ENCODE measurements at places on chromosomes 12 and 14. TPM values are rescaled to one million over a fixed set of nuclear protein-coding genes. Genes with fewer than 3 reads are reported as not detected.

DNA sequence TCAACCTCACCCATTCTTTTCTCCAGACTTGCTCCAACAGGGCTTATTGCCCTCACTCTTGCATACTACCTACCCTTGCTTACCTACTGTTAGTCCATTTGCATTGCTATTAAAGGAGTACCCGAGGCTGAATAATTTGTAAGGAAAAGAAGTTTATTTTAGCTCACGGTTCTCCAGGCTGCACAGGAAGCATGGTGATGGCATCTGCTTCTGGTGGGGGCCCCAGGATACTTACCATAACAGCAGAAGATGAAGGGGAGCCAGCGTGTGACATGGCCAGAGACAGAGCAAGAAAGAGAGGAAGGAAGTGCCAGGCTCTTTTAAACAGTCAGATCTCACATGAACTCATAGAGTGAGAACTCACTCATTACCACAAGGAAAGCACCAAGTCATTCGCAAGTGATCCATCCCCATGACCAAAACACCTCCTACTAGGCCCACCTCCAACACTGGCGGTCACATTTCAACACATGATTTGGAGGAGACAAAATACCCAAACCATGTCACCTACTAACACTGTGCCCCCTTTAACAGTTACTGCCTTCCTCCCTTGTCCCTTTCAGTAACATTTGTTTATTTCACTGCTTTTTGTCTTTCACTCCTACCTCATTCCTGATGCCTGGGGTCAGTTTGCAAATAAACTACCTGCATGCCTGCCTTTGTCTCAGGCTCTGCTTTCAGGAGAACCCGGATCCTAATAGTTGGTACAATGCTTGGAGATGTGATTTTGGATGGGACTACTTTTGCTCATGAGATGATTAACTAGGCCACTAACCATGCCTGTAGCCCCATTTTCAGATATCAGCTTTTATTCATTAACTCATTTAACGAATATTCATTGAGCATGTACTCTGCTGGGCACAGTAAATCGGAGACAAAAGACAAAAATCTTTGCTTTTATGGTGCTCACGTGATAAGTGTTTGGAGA, 41.6 kb upstream of the CSRP2 start:
- H3K4me1 ChIP-seq = no peaks in the 10 kb centered on the region
- H3K27me3 ChIP-seq = no peaks in the 10 kb centered on the region
- DNase-seq = no peak
- H3K27ac ChIP-seq = no peak overlapping the region
- no peaks in the 10 kb centered on the region for H3K36me3 ChIP-seq

DNA sequence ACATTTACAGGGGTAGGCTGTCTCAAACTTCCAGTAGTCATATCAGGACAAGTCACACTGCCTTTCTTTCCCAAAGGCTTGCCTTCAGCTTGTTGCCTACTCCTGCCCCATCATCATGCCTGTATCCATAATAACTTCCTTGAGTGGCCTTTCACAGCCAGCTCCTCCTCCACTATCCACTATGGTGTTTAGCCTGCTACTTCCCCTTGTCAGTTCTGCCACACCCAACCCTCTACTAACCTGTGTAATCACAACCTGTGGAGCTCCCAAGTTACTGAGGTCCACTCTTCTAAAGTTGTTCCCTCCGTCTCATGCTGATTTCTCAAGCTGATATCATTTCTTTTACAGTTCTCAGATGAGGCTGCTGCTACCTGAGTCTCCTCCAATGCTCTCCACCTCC, 159.9 kb downstream of the BMP4 start:
- H3K36me3 ChIP-seq = no peaks in the 10 kb centered on the region
- no peak overlapping the region for H3K4me3 ChIP-seq
- H3K27ac ChIP-seq = no peak overlapping the region
- no peaks in the 10 kb centered on the region for H3K4me1 ChIP-seq

DNA sequence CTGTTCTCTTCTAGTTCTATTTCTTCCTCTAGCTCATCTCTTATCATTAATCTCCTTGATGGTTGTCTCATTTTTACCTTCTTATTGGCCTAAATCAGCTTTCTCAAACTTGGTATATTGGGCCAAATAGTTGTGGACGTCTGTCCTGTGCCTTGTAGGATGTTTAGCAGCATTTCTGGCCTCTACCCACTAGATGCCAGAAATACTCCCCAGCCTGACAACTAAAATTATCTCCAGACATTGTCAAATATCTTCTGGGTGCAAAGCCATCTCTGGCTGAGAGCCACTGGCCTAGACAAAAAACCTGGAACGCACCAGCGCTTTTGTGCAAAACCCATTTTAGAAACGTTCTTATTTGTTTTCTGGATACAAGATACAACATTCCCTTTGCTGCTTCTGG, 38.8 kb upstream of the LRRC10 start:
- H3K27me3 ChIP-seq = no peaks in the 10 kb centered on the region
- no peak for DNase-seq
- H3K36me3 ChIP-seq = no peaks in the 10 kb centered on the region
- H3K4me1 ChIP-seq = no peaks in the 10 kb centered on the region
- no peak overlapping the region for H3K4me3 ChIP-seq
- H3K27ac ChIP-seq = no peak overlapping the region

DNA sequence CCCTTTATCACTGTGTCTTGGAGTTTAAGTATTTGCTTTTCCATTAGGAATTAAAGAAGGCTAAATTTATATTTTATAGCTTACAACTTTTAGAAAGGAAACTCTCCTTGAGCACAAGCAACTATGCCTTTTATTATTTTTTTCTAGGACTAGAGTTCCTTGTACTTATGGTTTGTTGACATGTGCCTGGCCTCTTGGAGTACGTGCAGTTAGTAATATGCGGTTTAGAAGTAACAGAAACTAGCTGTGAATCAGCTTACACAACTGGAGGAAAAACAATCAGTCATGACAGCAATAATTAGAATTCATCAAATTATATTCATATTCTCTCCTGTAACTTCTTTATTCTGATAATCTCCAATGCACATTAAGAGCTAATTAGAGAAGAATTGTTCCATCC, 428.7 kb downstream of the AEBP2 start:
- H3K4me1 ChIP-seq = no peaks in the 10 kb centered on the region
- no peak overlapping the region for H3K27ac ChIP-seq
- H3K4me3 ChIP-seq = no peak overlapping the region
- H3K36me3 ChIP-seq = no peaks in the 10 kb centered on the region
- no peaks in the 10 kb centered on the region for H3K27me3 ChIP-seq

DNA sequence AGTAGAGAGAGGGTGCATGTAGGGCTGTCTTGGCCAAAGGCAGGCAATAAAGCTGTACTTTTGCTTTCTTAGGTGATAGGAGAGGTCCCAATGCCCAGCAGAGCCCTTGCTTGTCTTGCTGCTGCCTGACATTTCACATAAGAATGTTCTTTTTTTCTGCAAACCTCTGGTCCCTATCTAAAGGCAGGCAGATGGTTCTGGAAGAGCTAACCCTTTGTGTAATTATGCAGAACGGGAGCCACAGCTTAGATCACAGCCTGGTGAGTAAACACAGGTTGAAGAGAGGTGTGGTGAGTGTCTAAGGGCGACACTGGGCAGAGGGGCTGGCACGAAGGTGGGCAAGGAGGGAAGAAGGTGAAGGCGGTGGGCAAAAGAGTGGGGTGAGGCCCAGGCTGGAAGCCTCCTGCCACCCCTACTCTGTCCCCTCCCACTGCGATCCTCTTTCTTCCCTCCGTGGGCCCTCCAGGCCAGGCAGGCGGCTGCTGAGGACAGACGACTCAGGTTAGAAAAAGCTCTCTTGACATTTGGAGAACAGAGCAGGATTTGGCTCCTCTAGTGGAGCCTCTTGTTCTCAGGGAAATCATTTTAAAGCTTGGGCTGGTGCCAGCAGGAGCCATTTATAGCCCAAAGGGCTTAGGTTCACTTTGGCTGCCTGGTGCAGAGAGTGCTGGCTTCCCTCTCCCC, 42.8 kb downstream of the PRMT8 start:
- DNase-seq = no peak
- no peak overlapping the region for H3K27ac ChIP-seq
- H3K4me3 ChIP-seq = no peak overlapping the region
- H3K27me3 ChIP-seq = peaks cover 91% of the 10 kb centered on the region
- no peaks in the 10 kb centered on the region for H3K36me3 ChIP-seq

DNA sequence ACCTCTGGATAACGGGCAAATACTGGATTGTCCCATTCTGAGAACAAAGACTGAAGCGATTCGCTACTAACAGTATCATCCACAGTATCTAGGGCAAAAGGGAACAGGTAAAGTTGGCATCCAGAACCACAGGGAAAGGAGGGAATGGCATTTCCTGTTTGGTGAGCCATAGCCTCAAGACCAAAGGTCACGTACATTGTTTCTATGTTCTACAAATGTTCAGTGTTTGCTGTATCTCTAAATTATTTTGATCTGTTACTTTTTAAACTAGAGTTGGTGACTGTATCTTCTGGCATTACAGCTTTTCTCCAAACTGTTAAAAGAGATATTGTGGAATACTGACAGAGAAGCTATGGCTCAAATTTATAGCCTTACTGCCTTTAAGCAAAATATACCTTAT, 9.7 kb downstream of the MLH3 start:
- peak overlapping the region; percentile 0 for H3K4me3 ChIP-seq
- H3K4me1 ChIP-seq = peaks cover 38% of the 10 kb centered on the region
- no peaks in the 10 kb centered on the region for H3K27me3 ChIP-seq
- peaks cover 28% of the 10 kb centered on the region for H3K36me3 ChIP-seq

GRCh38 chr14:93962701-93963601, 13.4 kb downstream of the ASB2 start:
- peaks cover 45% of the 10 kb centered on the region for H3K4me1 ChIP-seq
- no peak overlapping the region for H3K4me3 ChIP-seq
- no peaks in the 10 kb centered on the region for H3K36me3 ChIP-seq

SMOC1 gene
- total RNA-seq = not detected

- DNase-seq = no peak
- no peaks in the 10 kb centered on the region for H3K36me3 ChIP-seq
- no peak overlapping the region for H3K27ac ChIP-seq
- no peak overlapping the region for H3K4me3 ChIP-seq
Observed at GRCh38 chr12:29282031-29282816, 98.7 kb downstream of the ERGIC2 start.

- DNase-seq = no peak
- H3K27me3 ChIP-seq = no peaks in the 10 kb centered on the region
- no peaks in the 10 kb centered on the region for H3K36me3 ChIP-seq
- H3K27ac ChIP-seq = no peak overlapping the region
- H3K4me1 ChIP-seq = no peaks in the 10 kb centered on the region
- no peak overlapping the region for H3K4me3 ChIP-seq
Observed at GRCh38 chr14:27435923-27436670, 838.3 kb upstream of the NOVA1 start.

DNA sequence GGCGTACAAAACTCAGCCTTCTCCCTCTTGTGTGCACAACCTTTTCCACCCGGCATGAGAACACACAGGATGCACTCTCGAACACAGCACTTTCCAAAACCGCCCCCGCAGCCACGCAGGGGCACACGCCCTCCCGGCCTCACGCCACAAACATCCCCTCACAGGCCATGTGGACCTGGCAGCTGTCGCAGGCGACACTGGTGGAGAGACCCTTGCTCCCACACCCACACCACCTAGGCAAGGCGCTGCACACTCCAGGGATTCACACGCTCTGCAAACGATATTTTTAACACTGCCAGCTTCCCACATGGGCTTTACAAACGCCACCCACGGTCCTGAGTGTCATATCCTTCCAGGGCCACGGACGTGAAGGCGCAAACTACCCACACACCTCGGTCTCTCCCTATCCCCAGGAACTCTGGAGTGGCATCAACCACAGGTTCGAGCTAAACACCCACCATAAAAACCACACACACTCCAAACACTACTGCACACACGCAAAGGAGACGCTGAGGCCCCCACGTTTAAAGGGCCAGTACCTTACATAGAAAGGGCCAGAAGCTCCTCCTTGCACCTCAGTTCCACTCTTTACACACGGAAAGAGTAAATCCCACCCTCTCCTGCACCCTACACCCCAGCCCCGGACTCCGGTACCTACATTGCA, 12.4 kb upstream of the ITGB7 start:
- no peaks in the 10 kb centered on the region for H3K27me3 ChIP-seq
- H3K27ac ChIP-seq = no peak overlapping the region
- H3K36me3 ChIP-seq = no peaks in the 10 kb centered on the region
- DNase-seq = no peak

IL22 gene
- total RNA-seq = not detected

DNA sequence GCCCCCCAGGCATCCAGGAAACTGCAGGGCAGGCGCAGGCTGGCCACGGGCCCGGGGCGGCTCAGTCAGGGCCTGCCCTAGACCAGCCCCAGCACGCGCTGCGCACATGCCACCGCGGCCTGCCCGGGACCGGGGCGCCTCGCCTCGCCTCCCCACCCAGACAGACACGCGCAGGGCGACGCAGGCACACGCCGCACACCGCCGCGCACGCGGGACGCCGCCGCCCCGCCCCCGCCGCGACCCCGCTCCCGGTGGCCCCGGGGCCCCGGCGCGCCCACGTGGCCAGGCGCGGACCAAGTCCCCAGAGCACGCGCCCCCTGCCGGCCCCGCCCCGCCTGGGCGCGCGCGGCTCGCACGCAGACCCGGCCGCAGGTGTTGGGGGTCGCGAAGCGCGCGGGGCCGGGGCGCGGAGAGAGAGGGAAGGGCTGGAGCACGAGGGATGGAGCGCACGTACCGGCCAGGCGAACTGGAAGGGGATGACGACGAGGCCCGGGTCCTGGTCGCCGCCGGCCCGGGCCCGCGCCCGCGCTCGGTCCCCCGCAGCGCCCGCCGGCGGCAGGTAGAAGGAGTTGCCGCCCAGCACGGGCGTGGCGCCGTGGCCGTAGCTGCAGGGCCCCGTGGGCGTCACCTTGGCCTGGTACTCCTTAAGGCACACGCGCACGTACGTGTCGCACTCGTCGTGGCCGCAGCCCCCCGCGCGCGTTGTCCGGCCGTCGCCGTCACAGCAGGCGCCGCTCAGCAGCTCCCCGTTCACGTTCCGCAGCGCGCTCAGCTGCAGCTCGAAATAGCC, 1.1 kb downstream of the JAG2 start:
- DNase-seq = no peak
- H3K36me3 ChIP-seq = no peaks in the 10 kb centered on the region
- peaks cover 28% of the 10 kb centered on the region for H3K4me1 ChIP-seq

SLC4A8 gene
- total RNA-seq = 2.6 TPM

TEX52 gene
- total RNA-seq = not detected

DNA sequence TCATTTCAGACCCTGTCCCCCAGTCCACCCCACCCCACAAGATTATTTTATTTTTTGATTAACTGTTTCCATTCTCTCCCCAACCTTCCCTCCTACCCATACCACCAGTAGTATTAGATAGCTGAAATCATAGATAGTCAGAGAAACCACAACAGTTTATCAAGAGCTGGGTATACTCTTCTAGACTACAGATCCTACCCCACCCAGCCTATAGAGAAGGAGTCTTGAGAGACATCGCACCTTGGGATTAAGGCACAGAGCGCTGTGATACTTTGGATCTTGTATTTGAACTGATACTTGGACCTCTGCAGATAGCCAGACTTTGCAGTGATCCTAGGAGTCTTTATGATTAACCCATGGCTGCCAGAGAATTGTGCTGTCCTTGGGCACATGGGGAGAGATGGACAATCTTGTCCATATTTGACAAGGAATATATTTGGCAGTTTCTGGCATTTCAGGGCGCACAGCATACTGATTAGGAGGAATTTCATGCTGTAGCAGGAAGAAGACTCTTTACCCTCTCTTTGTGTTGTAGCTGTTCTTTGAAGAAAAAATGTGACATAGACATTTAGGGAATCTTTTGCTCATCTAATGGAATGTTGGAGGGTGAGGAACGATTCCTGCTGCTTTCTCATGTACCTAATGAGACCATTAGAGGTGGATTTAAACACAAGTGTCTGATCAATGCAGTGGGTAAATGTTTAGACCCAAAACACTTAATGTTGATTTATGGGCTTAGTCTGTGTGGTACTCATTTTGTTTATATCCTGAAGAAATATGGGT, 982 bp downstream of the RBMS2 start:
- peak overlapping the region; percentile 95 for H3K27ac ChIP-seq
- H3K4me3 ChIP-seq = peak overlapping the region; percentile 80
- no peaks in the 10 kb centered on the region for H3K27me3 ChIP-seq
